ENCODE measurements at places on chromosomes 16 and 17.

- no peak for DNase-seq
Observed at GRCh38 chr16:2865651-2866050, 7.7 kb upstream of the PRSS22 start.

- no peak for DNase-seq
Observed at GRCh38 chr17:7133916-7134315, 19.3 kb upstream of the ASGR2 start.

GRCh38 chr17:79089720-79090442, 15.3 kb downstream of the ENGASE start:
- no peak for DNase-seq

DNA sequence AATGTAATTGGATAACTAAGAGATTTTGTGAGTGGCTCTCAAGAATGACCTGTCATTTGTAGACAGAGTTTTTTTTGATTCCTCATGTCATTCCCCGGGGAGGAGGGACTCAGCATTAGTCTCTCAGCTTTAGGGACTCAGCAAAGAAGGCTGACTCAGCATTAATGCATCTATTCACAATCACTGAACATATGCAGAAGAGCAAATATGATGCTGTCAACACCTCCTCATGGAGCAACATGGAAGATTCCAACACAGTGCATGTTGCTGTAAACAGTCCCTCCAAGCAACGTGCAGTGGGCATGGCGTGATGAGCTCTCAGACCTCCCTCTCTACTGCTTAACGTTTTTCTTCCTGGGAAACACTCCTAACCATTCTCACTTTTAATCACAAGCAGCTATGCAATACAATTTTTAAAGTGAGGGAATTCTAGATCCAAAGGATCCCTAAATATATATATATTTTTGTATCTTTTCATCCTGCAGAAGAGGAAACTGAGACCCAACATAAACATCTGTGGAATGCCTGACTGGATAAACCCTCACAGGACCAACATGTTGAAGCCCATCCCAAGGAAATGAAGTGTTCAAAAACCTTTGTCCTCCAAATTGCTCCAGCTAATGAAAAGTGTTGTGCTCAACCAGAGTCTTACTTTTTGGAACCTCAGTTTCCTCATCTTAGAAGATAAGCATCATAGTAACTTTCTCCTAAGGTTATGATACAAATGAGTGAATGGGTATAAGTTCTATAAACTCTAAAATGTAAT, 38.9 kb downstream of the TMEM100 start:
- no peak for DNase-seq

- no peak for DNase-seq
Observed at GRCh38 chr17:12877953-12878669, 88.8 kb downstream of the ARHGAP44 start.

DNA sequence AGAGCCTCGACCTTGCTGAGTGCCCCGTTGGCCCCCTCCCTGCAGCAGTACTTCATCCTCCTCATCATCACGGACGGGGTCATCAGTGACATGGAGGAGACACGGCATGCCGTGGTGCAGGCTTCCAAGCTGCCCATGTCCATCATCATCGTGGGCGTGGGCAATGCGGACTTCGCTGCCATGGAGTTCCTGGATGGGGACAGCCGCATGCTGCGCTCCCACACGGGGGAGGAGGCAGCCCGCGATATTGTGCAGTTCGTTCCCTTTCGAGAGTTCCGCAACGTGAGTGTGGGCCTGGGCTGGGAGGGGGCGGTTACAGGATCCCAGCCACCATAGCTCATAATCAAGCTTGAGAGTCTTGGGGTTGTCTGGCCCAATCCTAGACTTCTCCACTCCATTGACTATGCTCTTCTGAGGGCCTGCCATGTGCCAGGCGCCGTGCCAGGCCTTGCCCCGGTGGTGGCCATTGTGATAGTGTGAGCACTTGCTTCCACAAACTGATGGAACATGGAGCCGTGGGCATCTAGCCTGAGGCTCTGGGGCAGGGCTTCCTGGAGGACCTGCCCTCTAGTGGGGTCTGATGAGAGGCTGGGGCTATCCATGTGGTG, 39.7 kb downstream of the PSME3IP1 start:
- DNase-seq, result no peak

DNA sequence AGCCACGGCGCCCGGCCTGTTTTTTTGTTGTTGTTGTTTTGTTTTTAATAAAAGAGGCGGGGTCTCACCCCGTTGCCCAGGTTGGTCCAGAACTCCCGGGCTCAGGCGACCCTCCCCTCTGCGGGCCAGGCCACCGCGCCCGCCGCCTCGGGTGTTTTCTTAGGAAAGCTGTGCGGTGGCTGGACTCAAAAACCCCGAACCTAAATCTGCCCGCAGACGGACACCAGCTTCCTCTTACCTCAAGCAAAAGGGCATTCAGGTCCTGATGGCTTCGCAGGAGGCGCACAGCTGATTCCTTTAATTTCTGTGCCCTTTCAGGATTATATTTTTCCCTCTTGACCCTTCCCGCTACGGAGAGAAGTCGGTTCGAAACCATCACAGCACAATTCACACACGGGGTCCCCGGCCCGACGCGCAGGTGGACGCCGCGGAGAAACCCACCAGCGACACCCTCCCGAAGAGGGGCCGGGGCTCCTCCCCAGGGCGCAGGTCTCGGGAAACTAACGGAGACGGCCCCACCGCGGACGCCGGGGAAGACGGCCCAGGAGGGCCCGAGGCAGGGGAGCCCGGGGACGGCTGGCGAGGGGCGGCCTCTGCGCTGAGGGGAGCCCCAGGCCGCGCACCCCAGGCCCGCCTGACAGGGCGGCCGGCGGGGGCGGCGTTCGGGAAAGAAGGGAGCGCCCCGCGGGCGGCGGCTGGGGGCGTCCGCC, 653 bp downstream of the FANCA start:
- DNase-seq, result no peak

DNA sequence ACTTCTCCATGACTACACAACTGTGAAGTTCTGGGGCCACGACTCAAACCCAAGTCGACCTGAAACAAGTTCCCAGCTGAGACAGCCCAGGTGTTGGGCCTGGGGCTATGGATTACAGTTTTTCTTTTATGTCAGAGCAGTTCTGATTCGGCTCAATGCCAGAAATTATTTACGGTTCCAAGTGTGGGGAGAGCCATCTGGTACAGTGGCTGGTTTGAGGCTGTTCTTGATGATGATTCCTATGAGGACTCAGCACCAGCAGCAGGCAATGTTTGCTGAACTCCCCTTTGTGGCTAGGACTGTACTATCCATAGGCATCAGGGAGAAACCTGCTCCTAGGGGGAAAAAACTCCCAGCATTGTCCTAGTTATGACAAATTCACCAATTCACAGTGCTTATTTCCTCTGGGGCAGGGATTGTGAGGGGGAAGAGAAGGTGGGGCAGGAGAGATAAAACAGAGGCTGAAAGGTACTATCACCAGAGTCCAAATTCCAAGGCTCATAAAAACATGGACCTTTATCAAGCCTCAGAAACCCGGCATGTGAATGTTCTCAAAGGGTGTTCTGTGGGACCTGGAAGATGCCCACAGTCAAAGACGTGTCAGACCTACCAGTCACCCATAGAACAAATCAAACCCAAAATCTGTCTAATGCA, 18.2 kb upstream of the CMTM4 start:
- no peak for DNase-seq

- no peak for DNase-seq
Observed at GRCh38 chr17:75250009-75250471, 11.4 kb downstream of the GGA3 start.

GRCh38 chr16:55658898-55659420, 3.2 kb downstream of the SLC6A2 start:
- DNase-seq, result no peak

GRCh38 chr16:85648805-85649204, 35.7 kb downstream of the GSE1 start:
- no peak for DNase-seq

- no peak for DNase-seq
Observed at GRCh38 chr17:70527364-70527888, 358.1 kb downstream of the KCNJ2 start.

GRCh38 chr16:66701026-66701425, 4.5 kb upstream of the CMTM4 start:
- no peak for DNase-seq

- DNase-seq, result no peak
Observed at GRCh38 chr16:50201787-50202186, 48.7 kb downstream of the TENT4B start.

DNA sequence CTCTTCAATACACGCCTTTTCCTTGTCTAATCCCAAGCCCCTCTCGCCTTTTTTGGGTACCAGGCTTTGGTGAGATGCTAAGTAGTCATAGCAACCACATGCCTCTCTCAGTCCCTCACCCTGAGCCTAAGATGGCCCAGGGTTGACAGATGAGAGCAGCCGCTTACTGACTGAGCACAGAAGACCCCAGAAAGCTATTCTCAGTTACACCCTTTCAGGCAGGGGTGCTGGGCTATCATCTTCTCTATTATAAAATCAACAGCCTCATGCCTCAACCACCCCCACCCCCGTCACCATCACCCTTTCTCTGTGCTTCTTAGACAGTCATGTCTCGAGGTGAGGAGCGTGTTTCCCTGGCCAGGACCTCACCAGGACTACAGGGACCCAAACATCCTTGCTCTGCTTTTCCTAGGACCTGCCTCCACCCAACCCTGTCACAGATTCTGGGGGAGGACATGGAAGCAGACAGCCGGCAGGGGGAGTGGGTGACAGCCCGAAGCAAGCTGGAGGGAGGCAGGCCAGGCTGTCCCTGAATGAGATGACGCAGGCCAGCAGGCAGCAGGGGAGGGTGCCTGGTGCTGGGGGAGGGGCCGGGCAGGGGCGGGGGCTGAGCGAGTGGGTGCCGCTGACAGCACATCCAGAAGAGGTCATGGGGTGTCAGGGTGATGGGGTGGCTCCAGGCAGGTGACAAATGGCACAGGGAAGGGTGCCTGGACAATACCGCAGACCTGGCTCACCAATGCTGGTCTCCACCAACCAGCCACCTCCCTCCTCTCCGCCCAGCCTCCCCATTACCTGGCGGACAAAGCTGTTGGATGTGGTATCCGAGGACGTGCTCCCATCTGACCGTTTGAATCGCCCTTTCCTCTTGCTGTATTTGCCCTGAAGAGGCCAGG, 3.1 kb downstream of the CACNB1 start:
- no peak for DNase-seq

DNA sequence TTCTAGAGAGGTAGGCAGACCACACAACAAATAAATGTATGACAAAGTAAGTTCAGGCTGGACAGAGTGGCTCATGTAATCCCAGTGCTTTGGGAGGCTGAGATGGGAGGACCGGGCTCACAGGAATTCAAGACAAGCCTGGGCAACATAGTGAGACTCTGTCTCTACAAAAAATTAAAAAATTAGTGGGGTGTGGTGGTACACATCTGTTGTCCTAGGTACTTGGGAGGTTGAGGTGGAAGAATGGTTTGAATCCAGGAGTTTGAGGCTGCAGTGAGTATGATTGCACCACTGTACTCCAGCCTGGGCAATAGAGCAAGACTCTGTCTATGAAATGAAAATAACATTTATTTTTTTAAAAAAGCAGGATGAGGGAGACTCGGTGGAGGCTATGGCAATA, 18.5 kb downstream of the CHP2 start:
- DNase-seq, result no peak

DNA sequence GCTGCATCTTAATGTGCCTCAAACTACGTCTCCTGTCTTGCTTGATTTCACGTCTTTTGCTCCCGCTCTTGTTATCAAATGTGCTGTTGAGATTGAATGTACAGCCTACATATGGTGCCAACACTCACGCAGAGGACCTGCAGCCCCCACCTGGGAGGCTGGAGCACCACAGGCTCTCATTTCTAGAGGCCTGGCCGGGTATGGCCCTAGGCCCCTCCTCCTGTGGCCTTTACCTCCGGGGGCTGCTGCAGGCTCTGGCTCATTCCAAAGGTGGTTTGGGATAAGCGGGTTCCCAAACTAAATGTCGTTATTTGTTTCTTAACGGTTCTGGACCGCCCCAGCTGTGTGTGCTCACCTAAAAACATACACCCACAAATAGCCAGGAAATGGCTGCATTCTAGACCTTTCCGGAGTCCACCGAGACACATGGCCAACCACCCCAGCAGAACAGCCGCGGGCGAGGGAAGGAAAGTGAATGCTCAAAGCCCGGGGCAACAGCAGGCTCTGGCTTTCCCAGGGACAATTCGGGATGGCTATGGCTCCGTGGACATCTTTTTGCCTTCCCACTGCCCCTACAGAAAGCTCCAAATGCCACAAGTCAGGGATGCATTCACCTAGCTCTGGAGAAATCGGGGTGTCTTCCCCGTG, 105.9 kb downstream of the ENGASE start:
- DNase-seq, result no peak

DNA sequence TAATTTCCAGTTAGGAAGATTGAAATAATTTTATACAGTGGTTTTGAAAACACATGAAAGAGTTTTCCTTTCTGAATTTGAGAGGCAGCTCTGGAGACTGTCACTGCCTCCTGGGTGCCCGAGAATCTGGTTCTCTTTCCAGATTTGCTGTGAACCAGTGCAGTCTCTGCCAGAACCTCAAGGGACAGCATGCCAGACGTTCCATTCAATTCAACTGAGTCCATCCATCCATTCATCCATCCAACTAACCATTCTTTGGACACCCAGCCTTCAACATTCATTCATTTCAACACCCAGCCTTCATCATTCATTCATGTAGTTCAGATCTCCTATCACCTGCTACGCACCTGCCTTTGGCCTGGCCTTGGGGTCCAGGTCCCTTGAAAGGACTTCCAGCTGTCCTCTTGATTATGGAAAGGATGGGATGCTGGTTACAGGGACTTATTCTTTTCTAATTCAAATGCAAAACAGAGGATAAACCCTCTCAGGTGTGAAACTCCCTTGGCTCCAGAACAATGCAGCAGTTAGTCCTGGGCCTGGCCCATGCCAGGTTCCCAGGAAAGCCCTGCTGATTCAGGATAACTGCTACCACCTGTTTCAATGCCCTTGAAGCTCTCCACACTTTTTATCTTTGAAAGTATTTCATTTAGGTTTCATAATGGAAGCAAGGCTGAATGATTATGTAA, 68.7 kb downstream of the WSCD1 start:
- DNase-seq, result no peak

DNA sequence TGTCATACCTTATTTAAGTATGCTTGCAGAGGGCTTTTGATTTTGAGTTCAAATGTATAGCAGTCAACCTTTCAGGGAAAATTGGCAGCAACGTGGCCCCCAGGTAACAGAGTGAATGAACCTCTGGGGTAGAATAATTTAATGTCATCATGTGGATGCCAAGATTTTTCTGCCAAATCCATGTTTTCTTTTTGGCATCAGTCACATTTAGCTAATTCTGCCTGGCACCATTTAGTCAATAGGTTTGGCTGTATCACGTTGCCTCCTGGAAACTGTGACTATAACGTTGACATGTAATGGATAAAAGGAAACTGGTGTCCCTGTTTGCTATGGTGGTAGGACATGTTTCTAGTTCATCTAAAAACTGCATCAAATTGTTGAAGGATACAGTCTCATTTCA, 115.5 kb downstream of the HS3ST2 start:
- no peak for DNase-seq
